ENCODE measurements at places on chromosomes 1 and 21.
A peak's percentile ranks its signal among the peaks of the same experiment; 100 is the strongest.

DNA sequence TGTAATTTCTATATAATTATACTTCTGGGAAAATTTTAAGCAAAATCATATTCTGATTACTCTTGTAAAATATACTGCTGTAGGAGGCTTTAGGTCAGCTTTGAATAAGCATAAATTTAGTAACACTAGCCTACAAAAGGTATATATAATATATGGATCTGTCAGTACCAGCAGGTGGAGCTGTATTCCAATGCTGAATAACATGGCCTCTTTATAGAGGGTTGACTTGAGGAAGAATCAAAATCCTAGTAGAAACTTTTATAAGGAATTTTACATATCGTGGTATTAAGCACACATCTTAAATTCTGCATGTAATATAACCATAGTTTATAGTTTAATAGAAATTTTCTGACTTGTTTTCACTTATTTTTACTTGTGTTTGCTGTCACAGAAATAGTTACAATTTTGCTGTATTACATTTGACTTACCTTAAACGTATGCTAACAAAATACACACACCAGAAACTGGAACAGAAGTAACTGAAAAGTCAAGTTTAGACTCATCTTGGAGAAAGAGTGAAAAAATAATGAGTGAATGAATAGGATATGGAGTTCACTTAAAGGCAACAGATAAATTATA lies 79.3 kb downstream of the HMCN1 start:
- peak; percentile 63 for DNase-seq

GRCh38 chr1:64263335-64263734 lies 59.9 kb downstream of the UBE2U start:
- no peak for DNase-seq

GRCh38 chr1:112714313-112715263 lies 544 bp downstream of the PPM1J start:
- DNase-seq = no peak

DNA sequence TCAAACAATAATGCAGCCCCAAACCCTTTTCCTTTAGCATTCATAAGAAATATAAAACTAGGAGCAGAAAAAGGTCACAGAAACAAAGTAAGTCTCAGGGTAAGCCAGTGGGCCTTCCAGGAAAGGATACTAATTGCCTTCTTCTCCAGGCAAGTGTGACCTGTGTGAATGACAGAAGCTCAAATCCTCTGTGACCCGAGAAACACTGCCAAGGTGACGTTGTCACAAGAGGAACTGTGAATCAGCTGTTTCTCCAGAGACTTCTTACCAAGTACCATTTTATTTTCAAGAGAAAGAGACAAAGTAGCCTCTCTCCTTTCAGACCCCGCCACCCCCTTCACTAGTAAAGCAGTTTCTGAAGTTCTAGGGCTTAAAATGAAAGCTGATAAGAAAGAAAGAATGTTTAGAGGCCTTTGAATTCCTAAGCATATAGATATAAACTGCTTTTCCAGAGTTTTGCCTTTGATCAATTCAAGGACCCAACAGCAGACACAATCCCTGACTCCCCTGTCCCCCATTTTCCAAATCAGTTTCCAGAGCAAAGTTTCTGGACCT lies 155.6 kb downstream of the NUF2 start:
- no peak for DNase-seq

- DNase-seq = no peak
These were observed 433 bp upstream of the KAZN start for GRCh38 chr1:14598007-14598497.

- DNase-seq = no peak
These were observed 73.8 kb downstream of the MRPL37 start for GRCh38 chr1:54273795-54274163.
